ENCODE measurements at places on chromosomes 1 and 21.

DNA sequence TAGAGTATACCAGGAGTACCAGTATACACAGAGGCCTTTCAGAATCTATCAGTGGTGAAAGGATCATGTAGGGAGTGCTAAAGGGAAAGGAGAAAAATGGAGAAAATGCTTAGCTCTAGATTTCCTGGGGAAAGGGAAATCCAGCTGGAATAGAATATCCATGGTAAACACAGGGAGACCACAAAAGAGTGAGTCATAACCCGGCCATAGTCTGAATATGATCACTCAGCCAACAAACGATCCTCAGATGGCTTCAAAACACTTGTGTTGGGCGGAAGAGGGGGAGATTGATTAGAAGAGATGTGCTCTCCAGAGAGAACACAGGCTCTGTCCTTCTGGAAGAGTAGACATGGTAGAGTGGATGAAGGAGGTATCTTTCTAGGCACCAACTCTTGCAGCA, 180.6 kb downstream of the PAPPA2 start:
- peak; percentile 41 for DNase-seq

GRCh38 chr1:18319099-18319498, 161.6 kb upstream of the KLHDC7A start:
- DNase-seq = no peak

- peak; percentile 62 for DNase-seq
These were observed 539 bp downstream of the LAMC1 start for GRCh38 chr1:183023601-183024316.

DNA sequence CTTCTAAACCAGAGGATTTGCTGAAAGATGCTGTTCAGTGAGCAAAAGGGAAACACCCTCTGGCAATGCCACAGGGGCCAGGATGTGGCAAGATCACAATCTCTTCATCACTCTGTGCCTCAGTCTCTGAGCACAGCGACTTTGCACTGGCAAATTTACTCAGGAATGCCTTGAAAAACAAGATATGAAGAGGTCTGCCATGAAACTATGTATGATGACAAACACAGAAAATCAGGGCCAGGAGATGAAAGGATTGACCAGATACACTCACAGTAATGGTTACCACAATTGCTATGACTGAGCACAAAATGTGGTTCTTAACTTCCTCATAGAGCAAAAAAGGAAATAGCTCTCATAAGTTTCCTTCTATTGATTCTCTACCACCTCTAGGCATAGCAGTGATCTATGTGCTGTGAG, 5.8 kb downstream of the TTC13 start:
- DNase-seq = peak; percentile 65

DNA sequence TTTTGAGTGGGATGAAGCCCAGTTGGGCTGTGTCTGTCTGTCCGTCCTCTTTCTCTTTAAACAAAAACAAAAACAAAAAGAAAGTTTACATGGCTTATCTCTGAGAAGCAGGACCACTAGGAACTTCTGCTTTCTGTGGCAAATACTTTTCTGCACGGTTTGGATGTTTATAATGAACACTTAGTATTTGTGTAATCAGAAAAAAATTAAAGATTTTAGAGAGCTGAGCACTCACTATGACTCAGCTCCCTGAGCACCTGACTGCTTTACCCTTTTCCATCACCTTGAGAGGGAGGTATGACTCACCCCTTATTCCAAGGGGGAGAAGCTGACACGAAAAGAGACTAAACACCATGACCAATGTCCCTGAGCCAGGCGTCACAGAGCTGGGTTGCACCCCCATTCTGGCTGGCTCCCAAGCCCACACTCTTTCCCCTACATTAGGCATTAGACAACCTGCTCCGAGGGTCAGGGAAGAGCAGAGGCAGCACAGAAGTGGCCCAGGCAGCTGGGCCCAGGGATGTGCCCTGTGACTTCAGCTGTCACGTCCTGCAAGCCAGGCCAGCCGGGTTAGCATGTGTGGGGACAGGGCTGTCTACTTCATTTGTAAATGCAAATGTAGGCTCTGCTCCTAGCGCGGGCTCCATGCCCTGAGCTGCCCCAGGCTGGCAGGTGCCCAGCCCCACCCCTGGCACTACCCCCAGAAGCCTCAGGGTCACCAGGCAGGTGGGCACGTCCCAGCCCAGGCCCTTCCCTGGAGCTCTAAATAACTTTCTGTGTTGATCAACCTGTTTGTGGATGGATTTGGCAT, 30.4 kb downstream of the RAP1GAP start:
- peak; percentile 41 for DNase-seq

- DNase-seq = no peak
These were observed 9.5 kb upstream of the TBCE start for GRCh38 chr1:235357485-235358373.

DNA sequence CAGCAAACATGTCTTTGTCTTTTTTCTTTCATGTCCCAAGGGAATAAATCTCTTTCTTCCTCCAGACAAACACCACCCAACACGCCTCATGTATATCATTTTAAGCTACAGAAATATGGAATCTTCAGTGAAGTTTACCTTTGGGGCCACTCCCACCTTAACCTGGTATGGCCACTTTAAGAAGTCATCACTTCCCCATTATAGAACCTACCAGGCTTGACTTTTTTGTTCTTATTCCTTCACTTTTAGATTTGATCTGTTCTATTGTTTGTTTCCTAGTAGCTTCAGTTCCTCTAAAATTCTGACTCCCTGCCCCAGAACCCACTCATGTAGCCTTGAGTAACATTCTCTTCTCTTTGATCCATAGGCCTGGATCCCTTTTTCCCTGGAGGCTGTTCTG, 226.3 kb downstream of the HLX start:
- DNase-seq = no peak

DNA sequence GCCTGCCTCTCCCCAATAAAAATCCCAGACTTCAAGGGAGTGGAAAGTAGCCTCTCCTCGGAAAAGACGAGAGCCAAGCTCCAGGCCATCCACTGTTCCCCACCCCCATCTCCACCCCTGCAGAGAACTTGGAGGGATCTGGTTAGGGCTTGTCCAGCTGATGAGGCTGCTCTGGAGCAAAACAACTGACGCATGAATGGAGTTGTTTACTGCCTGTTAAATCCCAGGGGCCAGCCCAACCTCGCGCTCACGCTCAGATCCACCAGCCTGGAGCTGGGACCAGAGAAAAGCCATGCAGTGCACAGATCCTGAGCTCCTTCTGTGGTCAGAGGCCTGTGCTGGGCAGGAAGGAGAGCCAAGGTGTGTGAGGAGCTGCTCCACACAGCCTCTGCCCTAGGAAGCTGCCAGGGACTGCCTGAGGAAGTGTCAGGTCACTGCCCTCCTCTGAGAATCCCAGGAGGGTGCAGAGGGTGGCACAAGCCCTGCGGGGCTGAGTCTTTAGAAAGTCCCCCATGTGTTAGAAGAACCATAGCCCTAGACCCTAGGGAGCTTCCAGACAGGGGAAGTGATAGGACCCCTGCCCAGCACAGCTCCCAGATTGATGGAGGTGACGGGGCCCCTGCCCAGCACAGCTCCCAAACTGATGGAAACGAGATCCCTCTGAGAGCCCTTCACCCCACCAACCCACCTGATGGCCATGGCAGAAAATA, 109.0 kb upstream of the IPO9 start:
- DNase-seq = peak; percentile 37
